ENCODE measurements at places on chromosomes 2 and 18.

DNA sequence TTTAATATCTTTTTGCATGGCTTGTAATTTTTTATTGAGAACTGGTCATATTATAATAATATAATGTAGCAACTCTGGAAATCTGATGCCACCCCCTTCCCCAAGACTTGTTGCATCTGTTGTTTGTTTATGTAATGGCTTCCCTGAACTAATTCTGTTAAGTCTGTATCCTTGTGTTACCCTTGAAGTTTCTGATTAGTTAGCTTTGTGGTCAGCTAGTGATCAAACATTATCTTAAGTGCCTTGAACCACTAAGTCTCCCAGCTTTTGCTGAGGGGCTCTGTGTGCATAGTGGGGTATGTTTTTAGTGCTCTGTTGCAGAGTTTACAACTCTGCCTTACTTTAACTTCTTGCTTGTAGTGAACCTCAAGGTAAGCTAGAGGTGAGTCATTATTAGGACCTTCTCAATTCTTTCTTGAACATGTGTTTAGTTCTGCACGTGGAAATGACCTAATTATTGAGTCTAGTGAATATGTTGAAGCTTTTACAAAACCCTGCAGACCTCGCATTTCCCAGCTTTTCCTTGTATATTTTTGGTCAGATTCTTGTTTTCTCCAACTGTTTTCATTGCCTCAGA is 24.8 kb downstream of the SMCHD1 start:
- DNase-seq, result no peak

DNA sequence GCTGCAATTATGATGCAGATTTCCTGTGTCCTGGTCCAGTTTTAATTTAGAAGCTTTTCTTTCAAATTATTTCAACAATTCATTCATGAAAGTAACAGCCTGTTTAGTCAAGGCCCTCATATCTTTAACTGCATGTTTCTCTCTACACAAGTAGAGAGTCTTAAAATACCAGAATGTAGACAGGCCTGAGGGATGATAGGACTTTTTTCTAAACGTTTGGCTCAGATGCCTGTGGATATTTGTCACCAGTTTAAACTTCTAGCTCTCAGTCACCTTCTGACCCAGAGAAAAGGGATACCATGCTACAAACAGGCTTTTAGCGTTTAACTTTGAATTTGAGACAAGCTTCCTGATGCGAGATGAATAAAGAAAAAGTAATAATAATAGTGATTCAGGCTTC is 15.7 kb downstream of the COL5A2 start:
- no peak for DNase-seq

DNA sequence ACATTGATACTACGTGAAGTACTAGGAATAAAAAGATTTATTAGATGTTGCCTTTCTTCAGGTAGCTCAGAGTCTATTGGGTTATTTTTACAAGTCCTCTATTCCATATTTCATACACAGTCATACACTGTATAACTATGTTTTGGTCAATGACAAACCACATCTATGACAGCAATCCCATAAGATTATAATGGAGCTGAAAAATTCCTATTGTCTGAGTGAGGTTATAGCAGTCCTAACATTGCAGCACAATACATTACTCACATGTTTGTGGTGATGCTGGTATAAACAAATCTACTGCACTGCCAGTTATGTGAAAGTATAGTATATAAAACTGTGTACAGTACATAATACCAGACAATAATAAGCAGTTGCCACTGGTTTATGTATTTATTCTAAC is 595.1 kb downstream of the MBD2 start:
- no peak for DNase-seq

- DNase-seq, result no peak
These were observed 703.9 kb upstream of the ID2 start for GRCh38 chr2:7977981-7978380.

Measured in activated gamma-delta T cell treated with Interleukin-2 at 50 U/mL for 16 hours (primary cell).